T-helper 1 cell (primary cell): ENCODE measurements at places on chromosomes 12 and 14.

DNA sequence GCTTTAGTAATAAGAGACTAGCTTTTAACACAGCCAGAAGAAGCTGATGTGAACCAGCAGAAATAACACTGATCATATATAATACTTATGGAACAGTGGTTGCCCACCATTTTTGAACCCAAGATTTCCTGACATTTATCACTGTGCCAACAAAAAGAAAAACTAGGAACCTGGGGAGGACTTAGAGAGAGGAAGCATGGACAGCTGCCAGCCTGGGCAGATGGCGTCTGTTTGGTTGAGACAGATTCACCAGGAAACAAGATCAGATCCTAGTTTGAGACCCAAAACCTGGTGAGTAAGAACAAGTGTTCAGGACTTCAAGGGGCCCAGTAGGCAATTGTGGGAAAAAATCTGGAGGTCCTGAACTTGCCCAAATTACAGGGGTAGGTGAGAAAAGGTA is 95.3 kb downstream of the BICD1 start:
- DNase-seq, result no peak

- no peak for DNase-seq
Observed at GRCh38 chr12:49287876-49288275, 7.1 kb upstream of the PRPH start.

- DNase-seq, result no peak
Observed at GRCh38 chr14:81187832-81188522, 32.8 kb downstream of the GTF2A1 start.

- peak; percentile 10 for DNase-seq
Observed at GRCh38 chr12:107322063-107322462, 228.7 kb upstream of the CRY1 start.

- no peak for DNase-seq
Observed at GRCh38 chr14:105138021-105138541, 30.5 kb downstream of the JAG2 start.

DNA sequence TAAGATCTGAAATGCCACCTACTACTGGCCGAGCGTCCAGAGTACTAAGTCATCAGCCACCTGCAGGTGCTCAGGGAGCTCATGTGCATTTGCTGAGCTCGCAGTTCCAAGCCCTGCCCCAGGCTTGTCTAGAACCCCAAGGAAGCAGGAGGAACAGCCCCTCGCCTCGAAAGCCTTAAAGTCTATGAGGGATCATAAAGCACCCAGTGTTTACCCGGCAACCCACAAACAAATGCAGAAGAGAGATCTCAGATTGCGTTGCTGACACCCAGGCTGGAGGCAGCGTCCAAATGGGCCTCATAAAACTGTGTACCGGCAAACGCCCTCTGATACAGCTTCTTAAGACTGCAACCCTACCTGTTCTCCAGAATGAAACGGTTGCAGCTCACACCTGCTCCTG is 6.8 kb downstream of the KDM2B start:
- DNase-seq, result no peak

- no peak for DNase-seq
Observed at GRCh38 chr12:78696267-78696666, 168.3 kb upstream of the SYT1 start.

GRCh38 chr12:42015051-42015461 is 129.6 kb downstream of the GXYLT1 start:
- DNase-seq, result no peak

GRCh38 chr12:57182918-57183575 is 33.5 kb upstream of the NXPH4 start:
- DNase-seq, result peak; percentile 46

DNA sequence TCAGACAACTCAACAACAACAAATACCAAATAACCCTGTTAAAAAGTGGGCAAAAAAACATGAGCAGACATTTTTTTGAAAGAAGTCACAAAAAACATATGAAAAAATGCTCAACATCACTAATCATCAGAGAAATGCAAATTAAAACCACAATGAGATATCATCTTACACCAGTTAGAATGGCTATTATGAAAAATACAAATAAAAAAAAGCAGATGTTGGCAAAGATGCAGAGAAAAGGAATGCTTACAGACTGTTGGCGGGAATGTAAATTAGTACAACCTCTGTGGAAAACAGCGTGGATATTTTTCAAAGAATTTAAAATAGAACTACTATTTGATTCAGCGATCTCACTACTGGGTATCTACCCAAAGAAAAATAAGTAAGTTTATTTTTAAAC is 114.0 kb downstream of the SLC38A4 start:
- no peak for DNase-seq

- no peak for DNase-seq
Observed at GRCh38 chr12:49838973-49839633, 3.8 kb downstream of the BCDIN3D start.
